Cortex of kidney (tissue), 1 donor: ENCODE measurements at places on chromosomes 2 and 18.

GRCh38 chr2:73642338-73643018, at the start of gene NAT8:
NAT8 (minus strand) TSS chr2:73642422; CDS start chr2:73641628, 794 bp downstream.
- no peak for DNase-seq

GRCh38 chr2:44722026-44722625, 219.4 kb upstream of the SIX3 start:
- DNase-seq = no peak

GRCh38 chr2:237758185-237758584, 40.4 kb upstream of the RBM44 start:
- DNase-seq = no peak

GRCh38 chr18:14928396-14928795, 180.4 kb downstream of the ANKRD30B start:
- no peak for DNase-seq

GRCh38 chr2:73837847-73838585, 9.3 kb downstream of the STAMBP start:
- no peak for DNase-seq

GRCh38 chr2:193808877-193809276, 1614.1 kb upstream of the TMEFF2 start:
- no peak for DNase-seq

- no peak for DNase-seq
Measured at GRCh38 chr18:73679941-73680712, 467.5 kb downstream of the FBXO15 start.

- no peak for DNase-seq
Measured at GRCh38 chr2:167579826-167580225, 667.6 kb downstream of the STK39 start.

DNA sequence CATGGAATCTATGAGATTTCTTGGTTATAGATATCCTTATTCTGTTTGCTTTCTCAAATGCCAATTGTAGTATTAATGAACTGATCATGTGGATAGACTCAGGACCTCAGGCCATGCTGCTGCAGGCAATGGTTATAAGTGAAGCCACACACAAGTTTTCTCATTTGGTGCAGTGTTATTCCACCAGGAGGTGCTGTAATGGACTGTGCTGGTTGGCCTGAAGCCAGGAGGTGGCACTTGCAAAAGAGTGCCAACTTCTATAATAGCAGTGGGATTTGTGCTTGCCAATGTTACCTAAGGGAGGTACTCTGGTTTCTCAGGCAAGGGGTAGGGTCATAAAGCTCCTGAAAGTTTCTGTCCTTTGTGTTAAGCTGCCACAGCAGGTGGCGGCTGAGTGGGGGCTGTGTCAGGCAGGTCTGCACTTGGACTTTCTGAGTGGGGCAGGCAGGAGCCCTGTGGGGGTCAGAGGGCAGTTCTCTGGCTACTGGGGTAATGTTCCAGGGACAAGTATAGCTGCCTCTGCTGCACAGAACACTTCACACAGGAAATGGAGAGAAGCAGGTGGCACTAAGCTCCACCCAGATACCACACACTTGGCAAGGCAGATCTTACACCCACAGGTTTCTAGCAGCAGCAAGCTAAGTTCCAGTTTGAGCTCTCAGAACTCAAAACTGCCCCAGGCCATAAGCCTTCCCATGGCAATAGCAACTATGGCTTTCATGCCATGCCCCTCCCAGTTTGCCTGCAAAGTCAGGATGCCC, 352.6 kb upstream of the CWC22 start:
- no peak for DNase-seq

- no peak for DNase-seq
Measured at GRCh38 chr2:200654823-200655222, 69.0 kb downstream of the AOX1 start.

DNA sequence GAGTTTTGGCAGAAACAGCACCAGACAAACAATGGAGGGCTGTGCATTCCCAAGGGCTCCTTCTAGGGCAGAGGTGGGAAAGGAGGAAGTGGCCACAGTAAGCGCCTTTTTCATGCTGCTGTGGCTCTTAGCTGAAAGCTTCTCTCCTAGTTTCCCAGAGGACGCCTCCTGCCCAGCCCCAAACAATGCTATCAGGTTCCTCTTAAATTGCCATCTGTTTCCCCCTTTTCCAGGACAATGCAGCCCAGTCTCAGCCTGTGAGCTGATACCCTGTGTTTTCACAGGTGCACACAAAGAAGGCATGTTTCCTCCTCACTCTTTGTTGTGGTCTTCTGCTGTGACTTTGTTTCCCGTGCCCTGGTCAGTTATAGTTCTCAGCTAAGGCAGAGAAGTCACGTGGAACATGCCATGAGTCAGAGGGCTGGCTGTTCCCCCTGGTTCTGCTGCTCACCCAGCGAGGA, 5.4 kb upstream of the FAM124B start:
- no peak for DNase-seq

DNA sequence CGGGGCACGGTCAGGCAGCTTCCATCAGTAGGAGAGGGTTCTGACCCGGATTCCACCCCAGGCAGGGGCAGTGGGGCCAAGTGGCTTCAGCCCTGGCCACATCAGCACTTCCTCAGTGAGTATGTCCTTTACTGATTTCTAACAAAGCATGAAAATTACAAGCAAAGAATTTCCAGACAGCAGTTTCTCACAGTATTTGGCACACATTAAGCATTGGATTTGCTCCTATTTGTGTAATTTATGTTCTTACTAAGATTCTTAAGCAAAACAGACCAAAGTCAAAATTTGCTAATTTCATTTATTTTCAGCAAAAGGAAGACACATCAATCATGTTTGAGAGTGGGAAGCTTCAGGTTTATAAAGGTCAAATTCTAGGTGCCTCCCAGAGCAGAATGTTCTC, 73.3 kb upstream of the NFATC1 start:
- DNase-seq = no peak

- DNase-seq = no peak
Measured at GRCh38 chr2:61750624-61751023, 103.2 kb downstream of the FAM161A start.

GRCh38 chr2:177178797-177179196, 33.8 kb upstream of the HNRNPA3 start:
- no peak for DNase-seq

GRCh38 chr2:181255651-181256050, 201.5 kb upstream of the ITGA4 start:
- DNase-seq = no peak

GRCh38 chr2:11071211-11071610, 84.1 kb upstream of the SLC66A3 start:
- no peak for DNase-seq

- no peak for DNase-seq
Measured at GRCh38 chr2:102510791-102511575, 38.0 kb downstream of the SLC9A4 start.

GRCh38 chr2:16971722-16972234, 306.1 kb upstream of the CYRIA start:
- DNase-seq = no peak

DNA sequence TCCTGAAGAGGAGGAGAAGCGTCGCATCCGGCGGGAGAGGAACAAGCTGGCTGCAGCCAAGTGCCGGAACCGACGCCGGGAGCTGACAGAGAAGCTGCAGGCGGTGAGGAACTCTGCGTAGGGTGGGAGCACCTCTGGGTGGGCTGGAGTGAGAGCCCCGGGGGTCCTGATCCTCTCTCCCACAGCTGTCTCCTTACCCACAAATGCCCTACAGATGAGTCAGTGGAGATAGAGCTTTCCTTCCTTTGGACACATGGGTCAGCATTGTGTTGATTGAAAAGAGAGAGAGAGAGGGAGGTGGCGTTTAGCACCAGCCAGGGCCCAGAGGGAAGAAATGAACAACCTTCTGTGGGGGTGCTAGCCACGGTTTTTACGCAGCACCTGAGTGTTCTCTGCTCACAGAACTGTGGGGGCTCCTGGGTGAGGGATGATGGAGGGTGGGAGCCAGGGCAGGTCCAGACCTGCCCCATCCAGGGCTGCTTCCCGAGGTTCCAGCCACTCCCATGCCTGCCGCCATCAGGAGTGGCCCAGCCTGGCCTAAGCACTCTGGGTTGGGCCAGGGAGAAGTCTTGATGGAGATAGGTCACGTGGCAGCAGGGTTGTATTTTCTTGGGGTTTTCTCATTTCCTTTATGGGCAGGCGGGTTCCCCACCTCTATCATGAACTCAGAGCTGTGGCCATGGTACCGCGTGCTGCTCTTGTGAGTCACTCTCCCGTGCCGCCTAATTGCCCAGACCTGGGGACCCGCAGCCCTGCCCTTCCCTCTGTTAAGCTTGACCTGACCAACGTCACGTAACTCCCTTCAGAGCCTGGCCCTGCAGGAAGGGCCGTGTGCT, 16.3 kb downstream of the FOSL2 start:
- no peak for DNase-seq

- DNase-seq = no peak
Measured at GRCh38 chr2:20439193-20439475, 7.7 kb upstream of the RHOB start.
